IPS DF 19.7 (cell line): ENCODE measurements at places on chromosomes 3 and 15.

GRCh38 chr3:128567705-128568356 lies 74.8 kb upstream of the GATA2 start:
- DNase-seq, result no peak

DNA sequence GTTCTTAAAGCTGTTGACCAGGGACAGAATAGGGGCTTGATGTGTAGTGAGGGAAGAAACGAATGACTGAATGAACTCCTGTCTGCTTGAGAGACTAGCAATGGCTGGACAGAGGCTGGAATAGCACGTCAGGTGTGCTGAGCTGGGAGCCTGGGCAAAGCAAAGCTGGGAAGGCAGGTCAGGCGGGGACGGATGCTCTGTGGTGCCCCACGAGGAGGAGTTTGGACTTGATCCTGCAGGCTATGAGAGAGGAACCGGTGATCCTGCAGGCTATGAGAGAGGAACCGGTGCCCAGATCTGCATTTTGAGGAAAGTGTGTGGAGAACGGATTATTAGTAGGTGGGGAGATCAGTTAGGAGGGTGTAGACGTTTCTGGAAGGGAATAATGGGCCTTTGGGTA lies 31.3 kb upstream of the PSTPIP1 start:
- DNase-seq, result no peak

DNA sequence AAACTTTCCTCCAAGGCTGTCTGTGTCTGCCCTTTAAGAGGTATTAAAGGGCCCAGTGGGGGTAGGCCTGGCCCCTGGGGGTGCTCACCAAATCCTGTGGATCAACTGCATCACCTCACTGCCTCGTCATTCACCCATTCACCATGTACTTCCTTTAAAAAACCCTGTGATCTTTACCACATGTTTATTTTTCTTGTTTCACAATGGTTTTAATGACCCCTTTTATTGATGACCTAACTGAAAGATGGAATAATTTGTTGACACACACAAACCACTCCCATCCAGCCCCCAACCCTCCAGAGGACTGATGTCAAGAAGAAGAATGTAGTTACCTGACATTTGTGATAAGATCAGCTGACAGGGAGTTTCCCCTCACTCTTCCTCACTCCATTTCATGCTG lies 40.8 kb downstream of the KCNAB1 start:
- DNase-seq, result no peak

DNA sequence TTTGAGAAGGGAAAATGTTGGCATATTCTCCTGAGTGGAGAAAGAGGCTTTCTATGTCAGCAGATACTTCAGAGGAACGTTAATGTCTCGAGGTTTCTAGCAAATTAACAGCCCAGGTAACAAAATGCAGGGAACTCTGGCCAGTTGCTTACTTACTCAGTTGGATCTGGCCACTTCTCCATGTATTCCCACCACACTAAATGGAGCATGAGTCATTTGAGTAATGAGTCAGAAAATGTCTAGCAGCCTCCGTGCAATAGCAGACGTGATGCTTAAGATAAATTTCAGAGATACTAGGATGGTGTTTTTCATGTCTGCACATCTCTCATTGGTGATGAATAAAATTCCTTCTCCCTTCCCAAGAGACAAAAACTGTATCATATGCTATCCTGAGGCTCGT lies 671.5 kb downstream of the FHIT start:
- DNase-seq, result no peak

DNA sequence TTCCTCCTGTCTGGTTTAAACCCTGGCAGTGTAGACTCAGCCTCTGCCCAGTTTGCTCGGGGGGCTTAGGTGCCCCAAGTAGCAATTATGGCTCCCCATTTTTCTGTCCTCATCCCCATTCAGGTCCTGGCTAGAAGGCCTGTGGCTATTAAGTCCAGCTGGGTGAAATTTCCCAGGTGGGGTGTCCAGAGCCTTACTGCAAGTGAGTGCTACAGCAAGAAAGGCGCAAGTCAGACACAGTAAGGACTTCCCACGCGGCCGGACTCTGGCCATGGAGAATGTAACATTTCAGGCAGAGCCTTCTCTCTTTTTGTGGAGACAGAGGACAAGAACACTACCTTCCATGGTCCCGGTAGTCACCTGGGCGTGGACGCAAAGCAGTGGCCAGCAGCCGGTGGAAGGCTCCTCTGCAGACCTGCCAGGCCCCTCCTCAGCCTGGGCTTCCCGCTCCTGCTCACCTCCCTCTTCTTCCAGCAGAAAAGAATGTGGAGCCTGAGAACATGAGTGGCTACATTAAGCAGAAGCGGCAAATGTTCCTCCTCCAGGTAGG lies 23.3 kb downstream of the CFAP100 start:
- DNase-seq, result no peak

DNA sequence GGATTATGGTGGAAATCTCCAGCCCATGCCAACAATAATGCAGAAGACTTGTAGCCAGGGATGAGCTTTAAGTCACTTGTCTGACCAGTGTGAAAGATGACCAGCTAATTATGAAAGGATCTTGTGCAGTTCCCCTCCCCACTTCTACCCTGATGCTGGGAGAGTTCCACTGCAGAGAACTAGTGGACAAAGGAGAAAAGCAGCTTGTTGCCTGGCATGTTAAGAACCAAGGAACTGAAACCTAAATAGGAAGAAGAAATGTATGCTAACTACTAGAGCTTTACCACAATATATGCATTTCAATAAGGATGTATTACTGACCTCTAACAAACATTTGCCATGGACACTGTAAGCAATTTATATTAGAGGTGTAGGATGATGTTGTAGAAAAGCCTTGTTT lies 52.2 kb upstream of the CSTA start:
- DNase-seq, result no peak

GRCh38 chr3:53792866-53793265 lies 53.4 kb downstream of the CHDH start:
- DNase-seq, result no peak

- no peak for DNase-seq
Observed at GRCh38 chr15:99424978-99425656, 140.7 kb upstream of the MEF2A start.
